Stimulated activated effector memory CD8-positive, alpha-beta T cell treated with anti-CD3 and anti-CD28 coated beads, Interleukin-12 subunit alpha, Interleukin-12 subunit beta, amount 100 ng/mL, for 72 hours (primary cell): ENCODE measurements at places on chromosomes 12 and 14.

- DNase-seq: no peak
Measured at GRCh38 chr14:100802766-100803165, 23.2 kb upstream of the MEG3 start.

- no peak for DNase-seq
Measured at GRCh38 chr14:103140316-103141109, 17.3 kb downstream of the TNFAIP2 start.

- no peak for DNase-seq
Measured at GRCh38 chr12:29427964-29428363, 47.0 kb upstream of the ERGIC2 start.

GRCh38 chr12:5710260-5710878 lies 234.7 kb downstream of the ANO2 start:
- no peak for DNase-seq

DNA sequence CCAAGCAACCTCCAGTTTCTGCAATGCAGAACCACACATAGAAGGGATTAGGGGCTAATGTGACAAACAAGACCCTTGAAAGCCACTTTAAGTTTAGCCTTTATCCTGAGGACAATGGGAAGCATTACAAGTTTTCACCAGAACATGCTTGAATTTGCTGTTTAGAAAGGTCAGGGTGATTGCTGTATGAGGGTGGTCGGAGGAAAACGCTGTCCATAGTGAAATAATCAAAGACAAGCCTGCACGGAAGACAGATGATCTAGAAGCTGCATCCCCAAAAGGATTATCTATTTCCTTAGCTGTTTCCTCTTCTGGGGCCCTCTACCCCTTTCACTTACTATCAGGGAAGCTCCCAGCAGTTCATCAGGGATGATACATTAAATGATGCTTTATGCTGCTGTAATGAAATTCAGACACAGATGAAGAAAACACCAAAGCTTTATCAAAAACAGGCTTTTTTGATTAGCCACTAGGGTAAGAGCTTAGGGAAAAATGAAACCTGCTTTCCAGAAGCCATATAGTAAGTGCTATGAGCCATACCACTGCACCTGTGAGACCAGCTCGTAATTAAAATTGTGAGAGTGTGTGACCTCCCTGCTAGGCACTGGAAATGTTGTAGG lies 6.5 kb downstream of the HAL start:
- DNase-seq: no peak

GRCh38 chr12:34119366-34119765 lies 97.1 kb downstream of the ALG10 start:
- DNase-seq: no peak

DNA sequence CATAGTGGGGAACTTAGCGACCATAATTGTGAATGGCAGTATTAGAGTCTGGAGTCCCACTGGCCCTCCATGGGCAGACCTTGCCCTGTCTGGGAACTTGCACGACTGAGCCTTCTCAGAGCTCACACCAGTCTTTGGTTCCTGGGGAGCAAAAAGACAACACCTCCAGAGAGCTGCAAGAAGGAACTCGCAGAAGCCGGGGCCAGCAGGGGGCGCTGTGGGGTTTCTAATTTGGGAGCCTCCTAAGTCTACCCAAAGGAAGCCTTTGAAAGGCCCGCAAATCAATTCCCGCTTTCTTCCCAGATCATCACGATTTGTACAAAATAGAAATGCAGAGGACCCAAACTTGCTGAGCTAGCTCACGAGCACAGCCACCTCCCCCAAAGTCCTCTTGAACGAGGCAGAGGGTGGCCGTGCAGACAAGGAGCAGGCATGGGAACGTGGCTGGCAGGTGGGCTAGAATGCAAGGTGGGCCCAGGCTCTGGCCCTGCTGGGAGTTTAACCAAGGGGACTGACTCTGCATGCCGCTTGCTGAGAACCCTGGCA lies 46.3 kb upstream of the FBXO21 start:
- DNase-seq: peak; percentile 88

- DNase-seq: peak; percentile 16
Measured at GRCh38 chr14:60723116-60723906, 840 bp downstream of the SIX4 start.

GRCh38 chr12:112904571-112904970 lies 2.2 kb upstream of the OAS1 start:
- DNase-seq: no peak

DNA sequence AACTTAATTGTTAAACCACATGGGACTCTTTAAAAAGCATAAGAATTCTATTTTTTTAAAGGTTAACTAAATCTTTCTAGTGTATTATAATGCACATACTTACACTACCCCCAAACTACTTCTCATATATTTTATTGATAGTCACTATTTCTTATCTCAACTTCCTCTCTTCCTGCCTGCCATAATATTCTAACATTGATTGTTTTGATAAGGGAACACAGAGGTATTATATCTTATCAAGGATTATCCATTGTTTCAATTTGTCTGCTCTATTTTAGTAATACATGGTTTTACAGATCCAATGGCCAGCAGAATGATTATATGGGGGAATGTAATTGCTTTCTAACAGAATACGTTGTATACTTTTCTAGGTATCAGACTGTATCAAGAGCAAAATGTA lies 98.9 kb downstream of the EPS8 start:
- no peak for DNase-seq

- no peak for DNase-seq
Measured at GRCh38 chr12:130422676-130423075, 85.0 kb downstream of the PIWIL1 start.

GRCh38 chr12:122421187-122421820 lies 1.2 kb downstream of the CLIP1 start:
- peak; percentile 57 for DNase-seq

- no peak for DNase-seq
Measured at GRCh38 chr12:59088673-59089072, 168.4 kb upstream of the LRIG3 start.

- no peak for DNase-seq
Measured at GRCh38 chr14:61495809-61496208, 174.4 kb downstream of the PRKCH start.

DNA sequence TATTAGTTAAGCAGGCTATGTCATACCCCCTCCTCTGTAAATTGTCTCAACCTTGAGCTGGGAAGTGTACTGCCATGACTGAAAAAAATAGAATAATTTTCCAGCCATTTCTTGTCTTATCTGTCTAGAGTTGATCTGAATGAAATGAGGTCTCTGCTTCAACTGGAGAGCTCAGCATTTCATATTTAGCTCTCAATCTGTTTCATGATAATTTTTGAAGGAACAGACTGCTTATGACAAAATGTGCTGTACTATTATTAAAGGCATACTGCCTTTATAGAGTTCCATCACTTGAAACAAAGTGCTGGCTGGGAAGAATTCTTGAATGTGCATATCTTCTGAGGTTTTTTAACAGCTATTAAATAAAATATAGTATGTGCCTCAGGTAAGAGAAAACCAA lies 19.1 kb downstream of the PTPRO start:
- DNase-seq: no peak

DNA sequence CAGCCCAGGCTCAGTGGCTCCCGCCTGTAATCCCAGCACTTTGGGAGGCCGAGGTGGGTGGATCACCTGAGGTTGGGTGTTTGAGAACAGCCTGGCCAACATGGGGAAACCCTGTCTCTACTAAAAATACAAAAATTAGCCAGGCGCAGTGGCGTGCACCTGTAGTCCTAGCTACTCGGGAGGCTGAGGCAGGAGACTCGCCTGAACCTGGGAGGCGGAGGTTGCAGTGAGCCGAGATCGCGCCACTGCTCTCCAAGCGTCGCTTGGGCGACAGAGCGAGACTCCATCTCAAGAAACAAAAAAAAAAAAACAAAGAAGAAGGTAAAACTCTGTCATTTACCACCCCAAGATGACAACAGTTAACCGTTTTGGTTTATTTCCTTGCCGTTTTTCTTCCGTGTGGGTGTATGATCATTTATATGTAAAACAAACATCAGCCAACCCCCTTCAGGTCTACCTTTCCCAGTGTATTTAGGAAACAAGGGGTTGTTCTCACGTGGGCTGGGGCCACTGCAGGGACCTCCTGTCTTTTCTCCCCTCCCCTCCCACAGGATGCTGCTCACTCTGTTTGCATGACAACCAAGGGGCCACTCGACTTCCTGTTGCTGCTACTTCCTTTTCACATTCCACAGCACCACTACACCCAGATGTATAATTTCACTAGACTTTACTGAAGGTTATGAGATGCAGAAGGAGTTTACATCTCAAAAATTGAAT lies 13.6 kb downstream of the TTC9 start:
- peak; percentile 80 for DNase-seq

DNA sequence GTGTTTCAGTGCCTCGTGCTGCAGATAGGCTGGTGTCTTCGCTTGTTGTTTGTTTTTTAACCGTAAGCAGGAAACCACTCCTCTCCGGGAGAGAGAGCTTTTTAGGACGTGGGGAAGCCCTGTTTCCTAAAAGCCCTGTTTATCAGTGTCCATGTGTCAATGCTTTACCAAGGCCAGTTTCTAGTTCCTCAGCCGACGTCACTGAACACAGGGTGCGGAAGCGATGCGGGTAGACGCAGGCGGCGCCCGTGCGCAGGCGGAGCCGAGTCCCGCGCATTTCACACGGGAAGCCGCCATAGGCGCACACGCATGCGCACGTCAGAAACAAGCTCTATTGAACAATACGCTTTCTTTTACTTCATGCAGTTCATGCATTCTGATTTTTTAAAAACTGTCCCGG lies 79.8 kb downstream of the GLT1D1 start:
- no peak for DNase-seq

- no peak for DNase-seq
Measured at GRCh38 chr14:47619392-47619791, 56.0 kb downstream of the MDGA2 start.

- no peak for DNase-seq
Measured at GRCh38 chr14:104582005-104582404, 2.4 kb downstream of the C14orf180 start.
